Stimulated activated CD4-positive, alpha-beta T cell treated with anti-CD3 and anti-CD28 coated beads, Interleukin-15, amount 100 ng/mL, for 24 hours (primary cell): ENCODE measurements at places on chromosomes 3 and 15.

DNA sequence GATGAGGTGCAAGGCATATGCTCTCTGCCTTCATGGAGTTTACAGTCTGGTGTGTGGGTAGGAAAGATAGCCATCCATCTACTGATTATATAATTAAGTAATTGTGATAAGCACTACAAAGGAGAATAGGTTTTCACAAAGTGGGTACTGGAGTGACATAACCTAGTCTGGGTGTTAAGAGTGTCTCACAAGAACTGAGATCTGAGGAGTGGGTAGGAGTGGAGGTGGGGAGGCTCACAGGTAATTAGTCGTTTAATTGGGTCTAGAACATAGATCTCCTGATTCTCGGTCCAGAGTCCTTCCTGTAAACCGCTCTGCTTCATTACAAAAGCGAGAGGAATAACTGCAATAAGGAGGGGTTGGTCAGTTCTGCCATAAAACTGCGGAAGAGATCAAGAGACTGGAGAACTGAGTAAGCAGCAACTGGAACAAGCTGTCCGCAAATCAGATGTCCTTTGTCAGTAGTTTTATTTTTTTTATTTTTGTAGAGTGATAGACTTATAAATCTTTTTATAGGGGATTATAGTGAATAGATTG lies 2.2 kb downstream of the NEO1 start:
- no peak for DNase-seq

DNA sequence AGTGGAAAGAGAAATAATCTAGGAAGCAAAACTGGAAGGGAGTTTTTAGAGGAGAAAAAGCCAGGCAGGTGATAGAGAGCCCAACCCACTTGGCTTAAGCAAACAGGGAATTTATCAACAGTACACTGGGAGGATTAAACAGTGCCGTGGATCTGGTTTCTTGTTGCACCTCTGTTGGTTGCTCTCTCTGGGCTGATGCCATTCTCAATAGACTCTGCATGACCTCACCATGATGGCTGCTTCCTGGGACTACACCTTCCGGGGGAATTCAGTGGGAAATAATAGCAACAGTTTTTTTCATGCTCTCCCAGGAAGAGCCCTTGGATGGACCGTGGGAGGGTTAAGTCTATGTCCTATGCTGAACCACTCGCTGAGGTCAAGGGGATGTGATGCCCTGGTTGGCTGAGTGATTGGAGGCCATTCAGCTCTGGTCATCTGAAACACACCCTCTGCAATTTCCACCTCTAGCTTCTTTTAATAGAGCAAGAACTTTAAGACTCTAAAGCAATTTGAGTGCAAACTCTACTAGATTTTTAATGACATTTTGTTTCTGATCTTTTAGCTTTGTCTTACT lies 74.2 kb downstream of the EPHB1 start:
- DNase-seq: no peak

- no peak for DNase-seq
These were observed 937.0 kb downstream of the IGSF11 start for GRCh38 chr3:118097660-118098059.

- DNase-seq: no peak
These were observed 44.2 kb downstream of the SMAD6 start for GRCh38 chr15:66746231-66746605.

GRCh38 chr3:55000546-55000945 lies 72.7 kb upstream of the LRTM1 start:
- DNase-seq: no peak

GRCh38 chr3:48688737-48689075 lies 3.0 kb upstream of the NCKIPSD start:
- DNase-seq: no peak

- DNase-seq: peak; percentile 39
These were observed 169.7 kb upstream of the TMCO5A start for GRCh38 chr15:37764733-37765191.

DNA sequence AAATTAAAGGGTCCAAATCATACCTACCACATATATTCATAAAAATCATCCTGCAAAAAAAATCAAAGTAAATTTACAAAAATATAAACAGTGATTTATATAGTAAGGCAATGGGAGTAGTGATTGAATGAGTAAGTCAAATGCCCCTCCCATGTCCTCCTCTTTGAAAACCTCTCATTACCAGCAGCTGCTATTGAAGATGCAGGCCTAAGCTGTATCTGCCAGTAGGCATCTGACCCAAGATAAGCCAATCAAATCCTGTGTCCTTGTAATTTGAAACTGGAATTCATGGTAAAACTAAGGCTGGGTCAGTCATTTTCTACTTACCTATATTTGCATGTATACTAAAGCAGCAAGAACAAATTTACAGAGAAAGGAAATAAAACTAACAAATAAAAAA lies 60.4 kb upstream of the POU1F1 start:
- DNase-seq: no peak

DNA sequence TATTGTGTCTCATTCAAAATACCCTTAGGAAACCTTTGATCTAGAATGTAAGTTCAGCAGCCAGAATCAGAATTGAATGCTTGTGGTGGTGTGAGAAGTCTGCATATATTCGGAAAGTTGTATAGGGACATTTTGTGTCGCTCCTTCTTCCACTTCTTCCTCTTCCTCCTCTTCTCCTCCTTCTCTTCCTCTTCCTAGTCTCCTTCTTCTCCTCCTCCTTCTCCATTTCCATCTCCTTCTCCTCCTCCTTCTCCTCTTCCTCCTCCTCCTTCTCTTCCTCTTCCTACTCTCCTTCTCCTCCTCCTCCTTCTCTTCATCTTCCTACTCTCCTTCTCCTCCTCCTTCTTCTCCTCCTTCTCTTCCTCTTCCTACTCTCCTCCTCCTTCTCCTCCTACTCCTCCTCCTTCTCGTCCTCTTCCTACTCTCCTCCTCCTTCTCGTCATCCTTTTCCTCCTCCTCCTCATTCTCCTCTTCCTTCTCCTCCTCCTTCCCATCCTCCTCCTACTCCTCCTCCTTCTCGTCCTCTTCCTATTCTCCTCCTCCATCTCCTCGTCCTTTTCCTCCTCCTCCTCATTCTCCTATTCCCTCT lies 749.3 kb upstream of the GOLIM4 start:
- no peak for DNase-seq

DNA sequence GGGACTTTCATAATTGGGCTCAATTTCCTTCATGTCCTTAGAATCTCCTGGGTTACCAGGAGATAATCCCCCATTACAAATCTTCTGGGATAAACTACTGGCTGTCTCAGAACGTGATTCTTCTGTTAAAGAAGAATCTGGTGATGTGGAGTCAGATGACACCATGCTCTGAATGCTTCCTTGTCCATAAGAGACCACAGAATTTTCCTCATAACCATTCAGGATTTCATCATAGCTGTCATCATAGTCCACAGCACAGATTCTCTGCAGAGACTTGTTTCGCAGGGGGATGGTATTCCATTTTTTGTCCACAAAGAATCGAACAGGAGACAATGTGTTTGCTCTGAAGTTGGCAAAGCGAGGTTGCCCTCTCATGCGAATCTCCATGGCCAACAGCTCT lies 109.8 kb upstream of the TSPAN3 start:
- DNase-seq: no peak

DNA sequence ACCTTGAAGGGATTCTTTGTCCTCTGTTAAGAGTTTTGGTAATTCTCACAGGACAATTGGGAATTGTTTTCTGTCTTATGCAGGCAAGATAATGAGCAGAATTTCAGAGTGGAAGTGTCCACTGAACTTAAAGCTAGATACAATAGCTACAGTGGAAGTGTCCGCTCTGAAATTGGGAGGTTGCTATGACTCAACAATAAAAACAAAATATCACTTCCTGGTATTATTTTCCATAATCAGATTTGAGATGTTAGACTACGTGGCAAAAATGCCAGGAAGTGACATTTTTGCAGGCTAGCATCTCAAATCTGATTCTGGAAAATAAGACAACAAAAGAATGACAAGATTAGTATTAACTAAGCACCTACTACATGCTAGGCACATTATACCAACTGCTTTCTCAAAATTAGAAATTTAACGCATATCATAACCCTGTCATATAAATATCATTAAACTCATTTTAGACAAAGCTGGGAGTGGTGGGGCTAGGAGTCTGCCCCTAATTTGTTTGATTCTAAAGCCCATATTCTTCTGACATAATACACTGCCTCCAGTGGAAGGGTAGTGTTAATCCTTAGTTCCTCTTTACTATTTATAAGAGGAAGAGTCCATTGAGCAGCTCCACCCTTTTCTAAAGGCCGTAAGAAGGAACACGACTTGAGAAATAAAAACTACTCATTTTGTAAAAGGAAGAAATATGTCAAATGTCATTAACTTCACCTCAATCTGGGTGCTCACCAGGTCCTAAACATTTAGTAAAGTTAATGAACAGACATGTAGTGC lies 266.9 kb upstream of the STT3B start:
- no peak for DNase-seq

DNA sequence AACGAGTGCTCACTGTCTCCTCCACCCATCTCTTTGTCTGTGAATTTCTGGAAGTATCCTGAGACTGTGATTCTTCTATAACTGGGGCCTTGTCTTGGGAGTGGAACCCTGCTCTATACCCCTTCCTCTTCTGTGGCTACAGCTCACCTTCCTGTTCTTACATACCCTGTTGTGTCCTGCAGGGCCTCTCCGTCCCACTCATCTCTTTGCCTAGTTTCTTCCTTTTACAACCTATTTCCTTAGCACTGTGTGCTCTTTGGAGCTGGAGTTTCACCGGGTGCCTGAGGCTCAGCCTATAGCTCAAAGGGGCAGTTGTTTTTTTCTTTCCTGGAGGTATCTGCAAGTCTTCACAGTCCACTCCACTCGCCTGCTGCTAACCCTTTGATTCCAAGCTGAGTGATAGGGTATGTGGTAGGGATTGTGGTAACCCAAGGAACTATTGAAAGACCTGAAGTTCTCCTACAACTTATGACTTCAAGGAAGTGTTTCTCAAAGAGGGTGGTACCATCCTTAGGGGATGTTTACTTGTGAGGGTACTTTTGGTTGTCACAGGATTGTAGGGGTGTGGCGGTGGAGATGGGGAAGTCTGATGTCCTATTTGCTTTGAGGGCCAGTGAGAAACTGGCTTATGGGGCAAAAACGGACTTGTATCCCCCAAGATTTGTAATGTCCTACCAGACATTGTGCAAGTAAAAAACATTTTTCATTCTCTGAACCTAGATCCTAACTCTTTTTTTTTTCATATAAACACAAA lies 66.6 kb upstream of the ARL8B start:
- no peak for DNase-seq

DNA sequence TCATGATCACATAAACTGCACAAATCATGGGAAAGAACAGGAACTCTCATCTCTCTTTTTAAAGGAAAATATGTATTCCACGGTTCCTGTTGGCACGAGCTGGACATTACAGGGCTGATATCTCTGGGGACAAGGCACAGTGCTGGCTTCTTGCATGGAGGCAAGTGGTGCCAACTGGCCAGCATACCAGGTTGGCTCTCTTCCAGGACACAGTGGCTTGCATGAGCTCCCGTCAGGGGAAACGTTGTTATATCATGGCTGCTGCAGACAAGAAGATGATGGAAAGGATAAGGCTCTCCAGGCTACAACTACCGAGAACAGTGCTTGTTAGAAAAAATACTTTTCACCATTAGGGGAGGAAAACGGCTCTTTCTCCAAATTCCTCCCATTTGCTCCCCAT lies 283.9 kb downstream of the RORA start:
- no peak for DNase-seq

DNA sequence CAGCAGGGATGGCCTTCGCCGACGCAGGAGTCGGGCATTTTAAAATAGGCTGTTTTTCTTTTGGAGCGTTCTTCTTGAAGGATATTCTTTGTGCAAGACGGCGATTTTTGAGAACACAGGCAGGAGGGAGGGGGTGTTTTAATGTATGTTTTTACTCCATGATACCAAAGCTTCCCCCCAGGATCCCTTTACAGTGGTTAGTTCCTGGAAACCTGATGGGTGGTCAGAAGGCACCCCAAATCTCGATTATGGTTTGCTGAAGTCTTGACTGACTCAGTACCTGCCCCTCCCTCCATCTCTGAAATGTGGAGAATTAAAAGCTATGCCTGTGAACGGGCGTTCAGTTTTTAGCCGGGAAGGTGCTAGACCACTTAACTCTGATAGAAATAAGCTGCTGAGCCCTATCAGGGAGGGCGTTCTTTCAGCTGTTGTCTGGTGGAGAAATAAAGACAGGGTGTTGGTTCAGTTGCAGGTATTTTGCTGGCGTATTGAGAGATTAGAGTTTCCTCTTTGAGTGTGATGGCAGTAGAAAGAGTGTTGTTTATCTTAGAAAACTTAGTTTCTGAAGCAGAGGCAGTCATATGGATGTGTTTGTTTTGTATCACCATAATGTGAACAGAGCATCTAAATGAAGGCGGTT lies 3.4 kb downstream of the IGF1R start:
- DNase-seq: no peak

- DNase-seq: no peak
These were observed 163.4 kb upstream of the IGF1R start for GRCh38 chr15:98484914-98485313.

DNA sequence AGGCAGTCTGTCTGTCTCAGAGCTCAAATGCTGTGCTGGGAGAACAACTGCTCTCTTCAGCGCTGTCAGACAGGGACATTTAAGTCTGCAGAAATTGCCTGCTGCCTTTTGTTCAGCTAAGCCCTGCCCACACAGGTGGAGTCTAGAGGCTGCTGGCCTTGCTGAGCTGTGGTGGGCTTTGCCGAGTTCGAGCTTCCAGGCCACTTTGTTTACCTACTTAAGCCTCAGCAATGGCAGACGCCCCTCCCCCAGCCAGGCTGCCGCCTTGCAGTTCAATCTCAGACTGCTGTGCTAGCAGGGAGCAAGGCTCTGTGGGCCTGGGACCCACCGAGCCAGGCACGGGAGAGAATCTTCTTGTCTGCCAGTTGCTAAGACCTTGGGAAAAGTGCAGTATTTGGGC lies 25.0 kb upstream of the RPP14 start:
- no peak for DNase-seq

DNA sequence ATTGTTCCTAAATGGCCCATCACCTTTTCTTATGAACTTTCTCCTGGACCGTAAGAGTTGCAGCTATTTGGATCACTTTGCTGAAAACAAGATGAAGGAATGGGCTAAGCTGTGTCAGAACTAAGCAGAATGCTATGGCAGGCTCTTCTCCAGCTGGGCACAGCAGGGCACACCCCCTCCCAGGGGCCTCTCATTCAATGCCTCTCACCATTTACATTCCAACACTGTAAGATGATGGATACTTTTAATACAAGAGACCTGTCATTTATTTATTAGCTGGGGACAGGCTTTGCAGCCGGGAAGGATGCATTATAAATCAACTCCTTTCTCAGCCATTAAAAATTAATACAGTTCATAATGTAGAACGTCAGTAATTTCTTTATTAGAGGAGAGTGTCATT lies 240.1 kb downstream of the NTRK3 start:
- no peak for DNase-seq
